Stimulated activated CD4-positive, alpha-beta T cell treated with anti-CD3 and anti-CD28 coated beads, Interleukin-12 subunit alpha, Interleukin-12 subunit beta, amount 100 ng/mL, for 48 hours (primary cell): ENCODE measurements at places on chromosomes 4 and X.

- no peak for DNase-seq
Observed at GRCh38 chr4:39700554-39700953, 2.6 kb downstream of the UBE2K start.

DNA sequence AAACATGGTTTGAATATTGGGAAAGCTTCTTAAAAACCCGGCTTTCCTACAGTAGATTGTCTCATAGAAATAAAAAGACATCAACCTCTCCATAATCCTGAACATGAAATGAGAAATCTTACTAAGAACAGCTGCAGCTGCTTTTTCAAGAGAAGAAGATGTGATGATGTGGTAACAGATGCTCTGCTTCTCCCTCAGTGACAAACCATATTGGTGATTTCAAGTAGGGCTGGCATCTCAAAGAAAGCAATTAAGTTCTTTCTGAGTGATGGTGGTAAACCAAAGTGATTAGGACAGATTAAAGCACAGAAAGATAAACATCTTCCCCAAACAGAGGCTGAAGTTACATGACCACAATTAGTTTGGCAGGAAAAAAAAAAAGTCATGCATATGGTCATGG, 1477.7 kb downstream of the RAPGEF2 start:
- DNase-seq, result no peak

DNA sequence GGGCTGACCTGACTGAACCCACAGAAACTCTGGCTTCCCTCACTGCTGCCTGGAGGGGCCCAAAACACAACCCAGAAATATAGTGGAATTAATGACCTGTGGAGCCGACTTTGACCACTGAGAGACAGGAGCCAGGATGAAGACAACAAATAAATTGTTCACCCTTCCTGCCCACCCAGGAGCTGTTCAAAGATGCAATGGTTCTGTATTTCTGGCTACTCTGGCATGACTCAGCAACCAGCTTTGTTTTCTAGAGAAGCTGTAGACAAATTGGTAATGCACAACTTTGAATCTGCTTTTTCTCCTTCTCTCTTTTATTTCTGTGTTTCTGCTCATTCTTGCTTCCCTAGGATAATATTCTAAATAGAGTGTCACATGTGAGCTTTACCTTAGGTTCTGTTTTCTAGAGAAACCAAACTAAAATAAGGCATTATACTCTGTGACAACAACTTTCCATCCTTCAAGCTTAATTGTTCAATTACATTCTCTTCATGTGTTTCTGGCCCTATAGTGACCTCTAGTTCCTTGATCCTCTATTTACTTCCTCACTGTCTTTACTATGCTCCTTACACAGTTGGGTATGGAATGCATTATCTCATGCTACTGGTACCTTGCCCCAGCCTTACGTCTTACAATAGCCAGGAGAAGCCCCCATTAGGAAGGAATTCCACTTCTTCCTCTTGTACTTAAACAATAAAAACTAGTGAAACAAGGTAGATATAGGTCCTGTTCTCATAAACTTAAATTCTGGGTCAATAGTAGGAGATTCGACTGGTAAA, 6.5 kb upstream of the PRKG2 start:
- no peak for DNase-seq

DNA sequence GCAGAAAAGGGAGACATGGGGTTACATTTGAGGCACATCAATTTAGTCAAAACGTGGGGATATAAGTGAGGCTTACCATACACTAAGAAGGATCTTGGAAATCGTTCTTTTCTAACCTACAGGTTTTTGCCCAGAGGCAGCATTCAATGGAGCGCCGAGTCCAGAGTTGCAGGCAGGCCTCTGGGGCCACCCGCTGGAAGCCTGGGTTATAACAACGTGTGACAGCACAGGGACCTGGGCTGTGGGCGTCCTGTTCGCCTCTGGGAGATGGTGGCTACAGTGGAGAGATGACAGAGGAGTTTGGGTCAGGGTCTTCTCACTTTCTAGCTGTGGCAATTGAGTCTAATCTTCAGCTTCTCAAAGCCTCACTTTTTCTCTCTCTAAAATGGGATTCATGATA, 53.9 kb downstream of the ENPP6 start:
- no peak for DNase-seq

- no peak for DNase-seq
Observed at GRCh38 chrX:39645178-39645895, 452.4 kb downstream of the BCOR start.

GRCh38 chr4:94929696-94930095, 171.9 kb downstream of the BMPR1B start:
- no peak for DNase-seq

DNA sequence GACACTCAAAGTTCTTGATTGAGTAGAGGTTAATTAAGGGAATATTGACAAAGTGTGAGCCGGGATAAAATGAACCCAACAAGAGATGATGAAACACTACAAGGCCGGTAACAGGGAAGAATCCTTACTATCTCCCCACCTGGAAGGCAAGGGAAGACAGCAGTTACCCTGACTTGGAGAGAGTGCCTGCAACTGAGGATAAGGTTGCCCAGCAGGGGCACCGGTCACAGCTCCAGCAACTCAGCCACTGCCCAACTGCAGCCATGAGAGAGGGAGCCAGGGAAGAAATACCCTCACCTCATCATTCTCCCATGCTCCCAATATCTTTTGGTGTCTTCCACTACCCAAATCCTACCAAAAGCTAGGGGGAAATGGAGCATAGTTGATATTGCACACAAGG, 212.7 kb downstream of the KCTD8 start:
- no peak for DNase-seq
